ENCODE measurements at places on chromosomes 6 and 20. TPM values are rescaled to one million over a fixed set of nuclear protein-coding genes. Genes with fewer than 3 reads are reported as not detected.

The NHLRC1 gene
- 3.5 TPM for total RNA-seq

The HAO1 gene
- total RNA-seq = not detected

The REM1 gene
- total RNA-seq = not detected

The CST4 gene
- 56.8 TPM for total RNA-seq

The CDC5L gene
- total RNA-seq = 23.3 TPM

DNA sequence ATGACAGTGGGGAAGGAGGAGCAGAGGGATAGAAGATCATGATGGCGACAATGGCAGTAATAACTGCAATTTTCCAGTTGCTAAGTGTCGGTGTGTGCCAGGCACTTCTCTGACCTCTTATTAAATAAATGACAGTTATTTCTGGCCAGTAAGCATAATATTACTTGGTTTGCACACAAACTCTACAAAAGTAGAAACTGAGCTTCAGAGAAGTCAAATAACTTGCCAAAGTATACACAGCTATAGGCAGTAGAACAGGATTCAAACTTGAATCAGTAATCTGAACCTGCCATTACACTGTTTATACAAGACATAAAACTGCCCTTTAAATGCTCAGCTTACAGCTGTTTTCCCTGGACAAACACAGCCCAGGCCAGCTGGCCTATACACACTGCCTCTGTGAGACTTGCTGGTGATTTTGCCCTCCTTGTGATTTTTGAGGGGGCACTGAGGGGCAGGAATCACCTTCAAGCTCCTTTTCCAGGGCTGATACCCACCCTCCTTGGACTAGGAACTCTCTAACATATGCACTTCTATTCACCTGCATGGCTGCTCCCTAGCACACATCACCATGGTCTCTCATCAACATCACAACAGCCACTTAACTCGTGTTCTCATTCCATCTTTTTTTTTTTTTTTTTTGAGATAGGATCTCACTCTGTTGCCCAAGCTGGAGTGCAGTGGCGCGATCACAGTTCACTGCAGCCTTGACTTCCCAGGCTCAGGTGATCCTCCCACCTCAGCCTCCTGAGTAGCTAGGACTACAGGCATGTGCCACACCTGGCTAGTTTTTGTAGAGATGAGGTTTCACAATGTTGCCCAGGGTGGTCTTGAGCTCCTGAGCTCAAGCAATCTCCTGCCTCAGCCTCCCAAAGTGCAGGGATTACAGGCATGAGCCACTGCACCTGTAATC, 63.6 kb downstream of the SLC23A2 start:
- DNase-seq = no peak
- H3K36me3 ChIP-seq = no peaks in the 10 kb centered on the region
- H3K27ac ChIP-seq = no peak overlapping the region
- no peak overlapping the region for H3K4me3 ChIP-seq
- no peaks in the 10 kb centered on the region for H3K27me3 ChIP-seq

- DNase-seq = no peak
- no peaks in the 10 kb centered on the region for H3K36me3 ChIP-seq
- H3K27ac ChIP-seq = no peak overlapping the region
These were observed 1.1 kb downstream of the TULP1 start for GRCh38 chr6:35511562-35511941.

- H3K4me3 ChIP-seq = no peak overlapping the region
- H3K27me3 ChIP-seq = no peaks in the 10 kb centered on the region
- H3K27ac ChIP-seq = no peak overlapping the region
- H3K36me3 ChIP-seq = no peaks in the 10 kb centered on the region
These were observed 193.5 kb upstream of the PLN start for GRCh38 chr6:118354641-118355040.

DNA sequence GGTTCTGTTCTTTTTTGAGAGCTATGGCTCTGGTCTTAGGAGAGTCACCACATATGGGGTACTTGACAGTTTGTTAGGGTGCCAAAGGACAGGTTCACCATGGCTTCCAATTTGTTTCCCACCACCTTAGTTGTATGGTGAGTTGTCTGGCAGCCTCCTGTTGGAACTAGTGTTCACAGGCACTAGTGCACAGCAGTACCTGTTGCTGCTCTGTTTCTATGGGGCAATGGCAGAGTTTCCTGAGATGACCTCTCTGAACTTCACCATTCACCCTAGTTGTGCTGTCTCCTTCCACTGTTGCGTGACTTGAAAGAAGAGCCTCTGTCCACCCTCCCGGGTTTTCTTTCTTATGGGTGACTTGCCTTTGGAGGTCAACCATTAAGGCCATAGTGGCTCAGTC, 129.1 kb downstream of the JARID2 start:
- peaks cover 40% of the 10 kb centered on the region for H3K4me1 ChIP-seq
- DNase-seq = no peak
- H3K36me3 ChIP-seq = peaks cover 6% of the 10 kb centered on the region
- no peaks in the 10 kb centered on the region for H3K27me3 ChIP-seq

DNA sequence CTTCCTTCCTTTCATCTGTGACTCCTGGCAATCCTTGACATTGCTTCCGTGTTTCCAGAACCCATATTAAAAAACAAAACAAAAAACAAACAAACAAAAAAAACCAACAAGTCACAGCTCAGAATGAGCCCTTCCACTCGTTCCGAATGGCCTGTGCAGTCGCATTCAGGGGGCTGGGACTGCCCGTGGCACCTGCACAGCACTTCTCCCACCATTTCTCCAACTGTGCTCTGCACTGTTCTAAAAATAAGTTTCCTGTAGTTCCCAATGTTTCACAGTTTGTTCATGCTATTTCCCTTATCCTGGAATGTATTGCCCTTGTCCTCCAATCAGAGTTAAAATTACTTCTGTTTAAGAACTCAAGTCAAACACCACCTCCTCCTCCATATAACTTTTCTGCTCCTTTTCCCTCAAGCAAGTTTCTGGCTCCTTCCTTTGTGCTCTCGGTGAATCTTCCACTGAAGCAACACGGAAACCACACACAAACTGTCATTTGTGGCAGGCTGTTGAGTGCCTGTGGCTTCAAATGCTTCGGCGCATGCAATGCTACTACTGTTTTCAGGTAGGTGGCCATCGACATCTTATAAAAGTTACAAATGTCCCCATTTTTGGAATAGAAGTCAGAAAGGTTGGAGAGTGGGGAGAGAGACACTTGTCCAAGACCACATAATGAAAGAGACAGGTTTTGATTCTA, 57.7 kb downstream of the PDE10A start:
- peaks cover 4% of the 10 kb centered on the region for H3K4me1 ChIP-seq
- no peak for DNase-seq
- no peaks in the 10 kb centered on the region for H3K27me3 ChIP-seq
- H3K4me3 ChIP-seq = no peak overlapping the region
- H3K36me3 ChIP-seq = peaks cover 3% of the 10 kb centered on the region

GRCh38 chr6:108966251-108966650, 118.0 kb downstream of the ARMC2 start:
- peaks cover 3% of the 10 kb centered on the region for H3K36me3 ChIP-seq
- no peak for DNase-seq
- H3K27me3 ChIP-seq = no peaks in the 10 kb centered on the region
- H3K4me1 ChIP-seq = peaks cover 18% of the 10 kb centered on the region
- H3K4me3 ChIP-seq = no peak overlapping the region

DNA sequence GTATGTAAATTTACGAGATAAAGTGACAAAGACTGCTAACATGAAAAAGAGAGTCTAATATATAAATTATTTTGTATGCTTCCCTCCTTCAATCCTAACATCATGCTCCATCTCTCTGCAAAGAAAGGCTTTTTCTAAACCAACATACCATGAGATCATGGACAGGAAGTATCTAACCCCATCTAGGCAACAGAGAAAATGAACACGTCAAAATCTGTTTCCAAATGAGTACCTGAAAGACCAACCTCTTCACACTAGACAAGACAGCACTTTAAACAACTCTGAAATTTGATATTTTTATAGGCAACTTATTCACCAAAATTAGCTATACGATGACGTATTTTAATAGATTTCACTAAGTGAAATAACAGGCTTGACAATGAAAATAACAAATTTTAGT, 54.6 kb downstream of the MAN1A1 start:
- no peak overlapping the region for H3K4me3 ChIP-seq
- no peak overlapping the region for H3K27ac ChIP-seq
- H3K36me3 ChIP-seq = peaks cover 4% of the 10 kb centered on the region
- no peak for DNase-seq

- no peak overlapping the region for H3K4me3 ChIP-seq
- H3K27me3 ChIP-seq = no peaks in the 10 kb centered on the region
- H3K27ac ChIP-seq = no peak overlapping the region
- no peaks in the 10 kb centered on the region for H3K4me1 ChIP-seq
- DNase-seq = no peak
These were observed 237.3 kb upstream of the CNR1 start for GRCh38 chr6:88403486-88403885.

- H3K27me3 ChIP-seq = no peaks in the 10 kb centered on the region
- peaks cover 11% of the 10 kb centered on the region for H3K4me1 ChIP-seq
- no peak for DNase-seq
These were observed 60.6 kb downstream of the BTBD9 start for GRCh38 chr6:38579010-38579628.

GRCh38 chr6:24359640-24360454, 2.0 kb upstream of the DCDC2 start:
- peak overlapping the region; percentile 93 for H3K27ac ChIP-seq
- H3K4me3 ChIP-seq = peak overlapping the region; percentile 88
- DNase-seq = peak; percentile 88
- H3K36me3 ChIP-seq = no peaks in the 10 kb centered on the region

DNA sequence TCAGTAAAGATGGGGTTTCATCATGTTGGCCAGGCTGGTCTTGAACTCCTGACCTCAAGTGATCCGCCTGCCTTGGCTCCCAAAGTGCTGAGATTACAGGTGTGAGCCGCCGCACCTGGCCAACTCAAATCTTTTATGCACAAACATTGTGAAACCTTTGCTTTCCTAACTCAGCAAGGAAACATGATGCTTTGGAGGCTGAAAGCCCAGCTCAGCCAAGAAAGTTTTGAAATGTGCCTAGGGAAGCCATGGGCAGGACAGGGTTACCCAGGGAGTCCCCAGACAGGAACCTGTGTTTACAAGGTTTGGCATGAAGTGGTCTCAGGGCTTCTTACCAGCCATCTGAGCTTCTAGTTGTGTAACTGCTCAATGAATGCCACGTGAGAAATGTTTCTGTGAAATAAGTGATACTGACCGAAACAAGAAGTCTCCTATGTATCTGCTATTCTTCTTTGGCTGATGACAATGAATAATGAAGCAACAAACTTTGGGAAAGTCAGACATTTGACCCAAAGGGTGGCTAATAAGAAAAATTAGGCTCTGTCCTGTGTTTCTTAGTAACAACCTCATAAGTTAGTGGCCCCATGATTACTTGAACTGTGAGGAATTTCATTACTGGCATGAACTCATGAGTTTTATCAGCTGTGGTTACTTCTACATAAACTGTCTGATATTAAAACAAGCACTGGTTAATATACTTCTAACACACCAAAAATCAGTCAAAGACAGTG, 163.5 kb downstream of the KIF6 start:
- DNase-seq = no peak
- no peaks in the 10 kb centered on the region for H3K4me1 ChIP-seq
- H3K4me3 ChIP-seq = no peak overlapping the region
- H3K27ac ChIP-seq = no peak overlapping the region

- no peaks in the 10 kb centered on the region for H3K36me3 ChIP-seq
- no peak for DNase-seq
- peak overlapping the region; percentile 40 for H3K27ac ChIP-seq
- H3K4me1 ChIP-seq = no peaks in the 10 kb centered on the region
- no peak overlapping the region for H3K4me3 ChIP-seq
- no peaks in the 10 kb centered on the region for H3K27me3 ChIP-seq
These were observed 12.6 kb upstream of the SLC17A5 start for GRCh38 chr6:73666393-73666792.

DNA sequence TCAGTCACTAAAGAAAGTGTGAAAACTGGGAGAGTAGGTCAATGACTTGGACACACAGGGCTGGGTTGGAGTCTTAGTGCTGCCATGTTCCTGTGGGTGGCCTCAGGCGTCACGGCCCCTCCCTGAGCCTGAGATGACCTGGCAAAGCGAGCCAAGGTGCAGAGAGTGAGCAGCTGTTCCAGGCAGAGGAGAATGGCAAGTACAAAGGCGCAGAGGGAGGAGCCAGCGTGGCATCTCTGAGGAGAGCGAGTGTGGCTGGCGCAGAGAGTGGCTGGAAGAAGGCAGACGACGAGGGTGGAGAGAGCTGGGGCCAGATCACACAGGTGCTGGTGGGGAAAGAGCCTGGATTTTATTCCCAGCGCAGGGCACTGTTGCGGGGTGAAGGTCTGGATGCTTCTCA, 20.6 kb upstream of the CHMP4B start:
- peaks cover 7% of the 10 kb centered on the region for H3K36me3 ChIP-seq
- H3K4me3 ChIP-seq = no peak overlapping the region
- DNase-seq = no peak
- no peaks in the 10 kb centered on the region for H3K27me3 ChIP-seq
- H3K4me1 ChIP-seq = peaks cover 21% of the 10 kb centered on the region

GRCh38 chr6:45946887-45947286, 68.8 kb downstream of the CLIC5 start:
- peaks cover 41% of the 10 kb centered on the region for H3K4me1 ChIP-seq
- no peaks in the 10 kb centered on the region for H3K27me3 ChIP-seq
- H3K4me3 ChIP-seq = no peak overlapping the region
- H3K27ac ChIP-seq = peak overlapping the region; percentile 26
- DNase-seq = no peak

- H3K4me3 ChIP-seq = peak overlapping the region; percentile 98
- peaks cover 12% of the 10 kb centered on the region for H3K36me3 ChIP-seq
- DNase-seq = no peak
- H3K27me3 ChIP-seq = no peaks in the 10 kb centered on the region
- H3K4me1 ChIP-seq = peaks cover 20% of the 10 kb centered on the region
These were observed 776 bp downstream of the PPIL1 start for GRCh38 chr6:36873612-36874442.

DNA sequence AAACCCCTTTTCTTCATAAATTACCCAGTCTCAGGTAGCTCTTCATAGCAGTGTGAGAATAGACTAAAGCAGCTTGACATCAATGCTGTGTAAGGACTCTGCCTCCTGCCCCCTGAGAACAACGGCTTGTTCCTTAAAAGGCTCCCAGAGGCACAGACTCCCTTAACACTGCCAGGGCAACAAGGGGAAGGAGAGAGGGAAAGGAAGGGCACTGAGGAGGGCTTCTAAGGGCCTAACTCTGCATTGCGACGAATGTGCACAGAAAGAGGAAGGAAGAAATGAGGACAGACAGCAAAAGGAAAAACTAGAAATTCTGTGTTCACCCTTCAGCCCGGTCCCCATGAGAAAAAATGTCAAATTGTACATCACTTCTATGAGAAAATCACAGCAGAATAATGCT, 74.0 kb downstream of the AGPAT4 start:
- no peaks in the 10 kb centered on the region for H3K27me3 ChIP-seq
- no peak overlapping the region for H3K4me3 ChIP-seq
- H3K36me3 ChIP-seq = peaks cover 23% of the 10 kb centered on the region
- no peak overlapping the region for H3K27ac ChIP-seq
